GM18507 (cell line): ENCODE measurements at places on chromosomes 7 and 10.

- no peak for DNase-seq
Observed at GRCh38 chr7:919924-920341, 34.5 kb downstream of the ADAP1 start.

GRCh38 chr10:28120043-28120749, 121.3 kb upstream of the ODAD2 start:
- DNase-seq = no peak

DNA sequence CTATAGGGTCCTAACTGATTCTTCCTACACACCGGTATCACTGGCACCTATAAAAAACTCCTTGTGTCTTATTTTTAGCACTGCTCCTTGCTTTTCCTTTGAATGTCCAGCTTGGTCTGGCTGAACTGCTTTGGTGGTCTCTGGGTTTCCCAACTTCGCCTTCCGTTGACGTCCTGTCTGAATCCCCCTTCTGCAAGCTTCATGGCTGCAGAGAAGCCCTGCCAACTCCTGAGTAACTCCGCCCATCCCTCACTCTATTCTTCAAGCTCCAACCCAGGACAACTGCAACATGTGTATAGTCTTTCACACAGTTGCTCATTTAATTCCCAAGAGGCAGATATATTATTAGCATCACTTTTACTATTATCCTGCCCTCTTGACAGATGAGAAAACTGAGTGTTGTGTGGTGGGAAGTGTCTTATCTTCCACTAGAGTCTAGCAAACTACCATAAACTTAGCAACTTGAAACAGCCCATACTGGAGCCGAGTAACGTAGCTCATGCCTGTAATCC, 40.9 kb downstream of the MTURN start:
- DNase-seq = no peak

DNA sequence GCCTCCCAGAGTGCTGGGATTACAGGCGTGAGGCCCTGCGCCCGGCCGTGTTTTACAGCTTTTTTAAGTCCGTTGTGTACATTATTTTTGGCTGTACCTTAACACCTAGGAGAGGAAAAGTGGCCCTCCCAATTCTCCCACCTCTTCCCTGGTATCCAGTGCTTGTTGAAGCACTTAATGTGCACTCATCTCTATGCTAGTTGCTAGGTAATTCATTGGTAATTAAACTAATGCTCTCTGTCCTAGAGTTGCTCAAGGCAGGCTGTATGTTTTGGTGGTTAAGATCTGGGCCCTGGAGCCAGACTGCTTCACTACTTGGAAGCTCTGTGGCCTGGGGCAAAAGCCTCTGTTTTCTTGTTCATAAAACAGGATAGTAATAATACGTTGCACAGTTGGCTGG, 19.6 kb downstream of the AVPI1 start:
- DNase-seq = no peak

- DNase-seq = peak; percentile 66
Observed at GRCh38 chr10:97713826-97714400, 383 bp downstream of the MARVELD1 start.

DNA sequence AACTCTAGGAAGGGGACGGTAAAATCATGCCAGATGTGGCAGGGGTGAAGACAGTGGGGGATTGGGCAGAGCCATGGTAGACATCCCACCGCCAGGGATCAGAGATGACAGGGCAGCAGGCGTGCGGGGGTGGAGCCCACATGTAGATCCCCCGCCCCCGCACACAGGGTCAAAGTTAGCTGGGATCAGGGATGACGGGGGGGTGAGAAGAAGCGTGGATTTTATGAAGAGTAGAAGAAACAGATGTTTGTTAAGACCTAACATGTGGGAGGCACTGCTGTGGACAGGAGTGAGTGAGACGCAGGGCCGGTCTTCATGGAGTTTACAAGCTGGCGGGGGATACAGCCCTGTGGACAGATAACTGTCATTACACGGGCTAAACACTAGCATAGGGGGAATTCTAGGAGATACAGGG, 154.0 kb upstream of the KLF14 start:
- DNase-seq = no peak

- no peak for DNase-seq
Observed at GRCh38 chr10:78906734-78907390, 161.9 kb upstream of the ZMIZ1 start.

GRCh38 chr7:138257459-138258196, 181.4 kb downstream of the AKR1D1 start:
- no peak for DNase-seq

- no peak for DNase-seq
Observed at GRCh38 chr7:45582136-45582749, 8.1 kb downstream of the ADCY1 start.

DNA sequence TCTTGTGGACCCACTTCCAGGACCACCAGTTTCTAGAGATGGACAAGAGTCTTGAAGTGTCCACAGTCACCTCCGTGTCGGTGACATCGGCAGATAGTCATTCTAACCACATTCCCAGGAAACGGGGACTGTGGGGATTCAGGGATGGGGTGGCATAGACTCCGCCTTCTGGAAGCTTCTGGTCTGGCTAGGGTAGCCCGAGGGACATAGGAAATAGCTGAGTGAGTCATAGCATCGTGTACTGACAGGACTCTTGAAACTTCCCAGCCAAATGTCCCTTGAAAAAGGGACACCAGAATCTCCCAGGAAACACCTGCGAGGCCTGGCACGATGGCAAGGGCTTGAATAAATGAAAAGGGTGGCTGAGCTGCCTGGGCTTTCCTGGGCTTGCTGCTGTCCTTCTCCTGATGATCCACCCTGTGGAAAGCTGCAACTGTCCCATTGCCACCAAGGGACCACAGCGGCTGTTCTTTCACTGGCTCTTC, 84.1 kb upstream of the LRRC4 start:
- no peak for DNase-seq

- no peak for DNase-seq
Observed at GRCh38 chr10:59847326-59847725, 59.0 kb downstream of the CCDC6 start.

DNA sequence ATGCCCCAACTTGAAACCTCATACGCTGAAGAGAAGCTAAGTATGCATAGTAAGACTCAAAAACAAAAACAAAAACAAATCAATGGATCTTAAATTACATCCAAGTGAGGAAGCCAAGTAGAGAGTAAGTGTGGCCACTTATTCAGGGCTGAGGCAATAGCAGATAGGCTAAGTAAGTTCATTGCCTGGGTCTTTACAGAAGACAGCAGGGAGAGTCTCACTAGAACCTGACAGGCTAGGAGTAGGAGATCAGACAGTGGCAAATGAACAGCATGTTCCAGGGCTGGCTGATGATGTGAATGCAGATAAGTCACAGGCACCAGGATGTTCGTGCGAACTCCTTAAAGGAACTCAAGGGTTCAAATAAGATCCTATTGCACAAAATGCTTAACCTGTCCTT, 568.6 kb downstream of the KCNMA1 start:
- DNase-seq = no peak

- DNase-seq = no peak
Observed at GRCh38 chr10:121211446-121211845, 360.3 kb downstream of the WDR11 start.

- DNase-seq = no peak
Observed at GRCh38 chr7:3138206-3138605, 94.5 kb upstream of the CARD11 start.

DNA sequence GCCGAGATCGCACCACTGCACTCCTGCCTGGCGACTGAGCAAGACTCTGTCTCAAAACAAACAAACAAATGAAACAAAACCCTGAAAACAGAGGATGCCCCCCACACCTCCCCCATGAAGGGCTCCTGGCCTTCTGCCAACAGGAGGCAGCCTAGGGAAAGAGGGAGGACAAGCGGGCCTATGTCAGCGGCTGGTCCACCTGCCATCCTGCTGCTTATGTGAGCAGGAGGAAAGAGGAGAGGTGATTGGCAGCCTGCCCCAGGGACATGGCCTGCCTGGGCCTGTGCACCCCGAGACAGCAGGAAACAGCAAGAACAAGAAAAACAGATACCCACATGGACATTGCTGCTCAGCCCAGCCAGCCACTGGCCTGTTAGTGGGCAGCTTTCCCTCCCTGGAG, 9.1 kb upstream of the ZNF316 start:
- no peak for DNase-seq

GRCh38 chr10:48505394-48506112, 99.3 kb downstream of the ARHGAP22 start:
- no peak for DNase-seq

DNA sequence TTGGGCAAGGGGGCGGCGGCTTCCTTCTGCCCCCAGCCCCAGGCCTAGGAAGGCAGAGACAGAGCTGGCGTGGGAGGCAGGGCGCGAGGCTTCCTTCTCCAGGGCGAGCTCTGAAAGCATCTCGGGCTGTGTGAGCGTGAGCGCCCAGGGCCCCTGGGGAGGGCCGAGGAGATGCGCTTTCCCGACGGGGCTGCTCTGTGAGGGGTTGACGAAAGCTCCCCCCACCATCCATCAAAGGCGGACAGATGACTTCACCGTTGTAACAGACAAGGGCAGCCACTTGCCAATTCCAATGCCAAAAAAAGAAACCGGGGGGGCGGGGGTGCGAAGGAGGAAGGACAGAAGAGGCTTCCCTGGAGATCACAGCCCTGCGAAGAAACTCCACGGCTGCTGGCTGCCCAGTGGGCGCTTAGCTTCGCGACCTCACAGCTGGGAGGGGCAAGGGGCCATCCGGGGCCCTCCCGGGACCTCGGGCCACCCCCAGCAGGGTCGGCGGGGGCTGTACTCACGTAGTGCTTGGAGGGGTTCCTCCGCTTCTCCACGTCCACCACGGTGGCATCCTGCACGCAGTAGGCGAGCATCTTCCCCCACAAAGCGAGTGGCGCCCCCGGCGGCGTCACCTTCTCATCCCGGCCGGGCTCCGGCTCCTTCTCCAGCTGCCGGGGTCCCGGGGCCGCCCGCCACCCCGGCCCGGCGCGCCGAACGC, 537 bp downstream of the SH3PXD2A start:
- DNase-seq = no peak
